Thymus (tissue), 14 donors: ENCODE measurements at places on chromosomes 16 and 17. TPM values are rescaled to one million over a fixed set of nuclear protein-coding genes. Genes with fewer than 3 reads are reported as not detected.

The KCNAB3 gene
- 1.2 TPM for total RNA-seq

The MIEF2 gene
- 5.4 TPM for total RNA-seq

The CEMP1 gene
- 0.47 TPM for total RNA-seq

The GP1BA gene
- 0.14 TPM for total RNA-seq

The KRTAP4-4 gene
- not detected for total RNA-seq

The EFNB3 gene
- total RNA-seq = 0.52 TPM

The SLFN13 gene
- 14.2 TPM for total RNA-seq

The GAS7 gene
- 9.7 TPM for total RNA-seq

The ZSCAN10 gene
- 0.05 TPM for total RNA-seq

The EXOC3L1 gene
- total RNA-seq = 0.57 TPM

The RPTOR gene
- total RNA-seq = 10.3 TPM

The NDRG4 gene
- total RNA-seq = 3.0 TPM

The HOXB8 gene
- total RNA-seq = not detected

The PMFBP1 gene
- 1.8 TPM for total RNA-seq

The KAT8 gene
- total RNA-seq = 62.3 TPM

The HOXB1 gene
- not detected for total RNA-seq

The RNFT1 gene
- total RNA-seq = 14.4 TPM
